ENCODE measurements at places on chromosomes 4 and X.

GRCh38 chr4:143391895-143392294 is 55.2 kb downstream of the GAB1 start:
- no peak for DNase-seq

GRCh38 chrX:10288373-10288975 is 131.7 kb downstream of the CLCN4 start:
- no peak for DNase-seq

DNA sequence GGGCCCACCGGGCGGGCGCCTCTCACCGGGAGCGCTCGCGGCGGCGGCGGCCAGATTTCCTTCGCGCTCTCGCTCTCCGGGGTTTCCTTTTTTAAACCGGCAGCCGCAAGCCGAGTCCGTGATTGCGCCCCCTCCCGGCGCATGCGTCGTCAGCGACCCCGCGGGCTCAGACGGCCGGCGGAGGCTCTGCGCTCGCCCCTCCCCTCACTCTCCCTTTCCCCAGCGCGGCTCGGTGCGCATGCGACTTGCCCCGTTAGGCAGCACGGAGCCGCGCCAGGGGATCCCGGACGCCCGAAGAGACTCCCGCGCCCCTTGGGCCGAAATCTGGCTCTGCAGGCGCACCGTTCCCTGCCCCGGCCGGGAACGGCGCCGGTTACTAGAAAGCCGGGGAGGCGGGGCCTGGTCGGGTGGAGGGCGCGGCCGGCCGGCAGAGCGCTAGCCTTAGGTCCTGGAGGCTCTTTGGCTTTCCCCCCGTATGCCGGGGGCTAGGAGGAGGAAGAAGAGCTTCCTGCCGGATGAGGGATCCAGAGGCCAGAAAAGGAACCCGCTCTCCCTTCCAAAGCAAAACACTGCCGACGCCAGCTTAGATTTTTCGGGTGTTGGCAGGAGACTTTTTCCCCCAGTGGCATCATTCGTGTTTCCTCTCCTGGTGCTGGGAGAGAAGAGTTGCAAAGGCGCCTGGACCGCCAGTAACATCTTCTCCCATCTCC is at the start of gene CLOCK:
CLOCK (minus strand) TSS at position 154 of the 710 bp plus-strand sequence. CDS start 64,124 bp downstream, outside the sequence.
- DNase-seq = peak; percentile 88

DNA sequence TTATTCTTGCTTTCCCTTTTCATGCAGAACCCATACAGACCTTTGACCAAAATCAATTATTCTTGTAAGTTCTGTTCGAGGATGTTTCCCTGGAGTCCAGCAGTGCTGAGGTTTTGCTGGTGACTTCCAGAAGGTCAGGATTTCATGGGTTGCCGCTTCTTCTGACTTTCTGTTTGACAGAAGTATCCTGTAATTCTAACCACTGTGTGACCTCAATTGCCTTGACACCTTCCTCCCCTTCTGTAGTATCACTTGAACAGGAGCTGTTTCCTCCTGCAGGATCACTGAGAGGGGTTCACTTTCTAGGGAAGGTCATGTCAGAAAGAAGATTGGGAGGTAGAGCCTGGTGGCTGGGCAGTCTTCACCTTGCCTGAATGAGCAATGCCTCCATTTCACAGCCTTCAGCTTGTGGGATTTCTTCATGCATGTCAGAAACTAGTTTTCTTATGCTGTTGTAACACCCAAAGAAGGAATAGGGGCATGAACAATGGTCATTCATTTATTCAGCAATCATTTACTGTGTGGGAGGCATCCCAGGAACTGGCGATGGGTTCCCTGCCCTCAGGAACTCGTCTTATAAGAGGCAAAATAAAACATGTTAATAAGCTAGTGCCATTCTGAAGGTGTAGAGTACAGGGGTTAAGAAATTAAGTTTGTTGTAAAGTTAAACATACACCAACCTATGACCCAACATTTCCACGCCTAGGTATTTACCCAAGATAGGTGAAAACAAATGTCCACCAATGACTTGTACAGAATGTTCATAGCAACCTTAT is 205.9 kb downstream of the SOWAHB start:
- DNase-seq = no peak

Data from natural killer cell treated with Interleukin-12 subunit alpha and Interleukin-12 subunit beta and Interleukin-15 and Interleukin-18, amount 100 ng/mL, for 72 hours (primary cell).